Glomerular endothelial cell (primary cell): ENCODE measurements at places on chromosomes 2 and 18.

DNA sequence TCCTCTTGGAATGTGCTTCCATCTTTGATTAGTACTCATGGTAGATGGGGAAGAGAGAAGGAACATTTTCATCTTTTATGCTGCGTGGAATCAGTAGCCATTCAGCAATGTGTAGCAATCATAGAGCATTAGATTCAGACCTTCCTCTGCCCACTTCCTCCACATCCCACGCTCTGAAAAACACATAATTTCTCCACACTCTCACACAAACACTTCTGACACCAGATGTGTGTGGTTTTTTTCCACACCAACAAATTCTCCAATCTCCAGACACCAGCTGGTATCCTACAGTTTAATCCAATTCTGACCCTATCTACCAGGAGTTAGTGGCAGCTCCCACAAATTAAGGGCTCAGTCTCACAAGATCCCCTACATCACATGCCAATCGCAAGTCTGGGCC, 103.3 kb downstream of the AOX1 start:
- no peak for DNase-seq

DNA sequence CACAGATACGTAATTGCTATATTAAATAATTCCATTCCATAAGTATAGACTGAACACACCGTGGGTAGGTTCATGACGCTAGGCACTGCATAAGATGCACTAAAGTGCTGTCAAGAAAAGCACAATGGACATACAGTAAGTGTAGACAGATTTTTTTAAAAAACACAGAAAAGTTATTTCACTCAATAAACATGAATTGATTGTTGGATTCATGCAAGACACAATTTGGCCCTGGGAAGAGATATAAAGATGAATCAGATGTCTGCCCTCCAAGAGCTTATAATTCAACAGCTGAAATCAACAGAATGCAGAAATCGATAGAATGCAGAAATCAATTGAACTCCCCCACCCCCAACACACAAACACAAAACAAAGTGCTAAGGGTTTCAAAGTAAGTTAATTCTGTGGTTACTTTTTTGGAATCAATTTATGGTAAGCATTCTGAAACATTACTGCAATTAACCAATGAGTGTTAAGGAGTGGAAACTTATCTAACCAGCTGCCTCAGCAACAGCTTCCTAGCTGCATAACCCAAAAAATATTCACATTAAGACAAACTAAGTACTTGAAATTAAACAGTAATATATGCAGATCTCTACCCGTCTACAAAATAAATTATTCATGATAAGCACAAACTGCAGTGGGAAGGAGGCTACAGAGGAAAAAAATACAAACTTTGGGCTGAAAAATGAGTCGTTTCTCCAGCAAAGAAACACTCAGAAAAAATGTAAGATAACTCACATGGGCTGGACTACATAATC, 1.6 kb downstream of the NBAS start:
- DNase-seq, result no peak

- no peak for DNase-seq
Measured at GRCh38 chr18:354471-354870, 86.6 kb upstream of the THOC1 start.

DNA sequence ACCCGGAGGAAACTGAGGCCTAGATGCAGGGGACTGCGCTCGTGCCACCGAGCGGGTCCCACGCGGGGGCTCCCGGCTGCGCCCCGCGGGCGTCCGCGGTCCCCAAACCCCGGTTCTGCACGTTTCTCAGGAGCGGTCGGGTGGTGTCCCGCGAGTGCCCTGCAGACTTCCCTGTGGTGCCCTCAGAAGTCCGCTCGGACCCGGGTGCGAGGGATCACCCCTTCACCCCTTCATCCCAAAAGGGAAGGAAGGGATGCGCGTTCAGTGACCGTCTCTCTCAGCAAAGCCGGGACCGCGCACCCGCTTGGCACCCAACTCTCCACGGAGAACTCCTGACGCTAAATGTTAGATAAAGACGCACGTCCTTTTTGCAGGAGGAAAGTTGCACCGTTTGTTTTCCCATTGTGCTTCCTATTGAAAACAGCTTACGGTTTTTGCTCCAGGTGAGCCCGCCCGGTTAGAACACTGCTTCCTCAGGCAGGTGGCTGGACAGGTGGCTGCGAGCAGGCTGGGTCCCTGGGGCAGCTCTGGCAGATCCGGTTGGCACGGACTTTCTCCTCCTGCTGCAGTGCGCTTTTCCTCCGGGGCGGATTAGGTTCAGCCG, 779 bp downstream of the DGKD start:
- no peak for DNase-seq

DNA sequence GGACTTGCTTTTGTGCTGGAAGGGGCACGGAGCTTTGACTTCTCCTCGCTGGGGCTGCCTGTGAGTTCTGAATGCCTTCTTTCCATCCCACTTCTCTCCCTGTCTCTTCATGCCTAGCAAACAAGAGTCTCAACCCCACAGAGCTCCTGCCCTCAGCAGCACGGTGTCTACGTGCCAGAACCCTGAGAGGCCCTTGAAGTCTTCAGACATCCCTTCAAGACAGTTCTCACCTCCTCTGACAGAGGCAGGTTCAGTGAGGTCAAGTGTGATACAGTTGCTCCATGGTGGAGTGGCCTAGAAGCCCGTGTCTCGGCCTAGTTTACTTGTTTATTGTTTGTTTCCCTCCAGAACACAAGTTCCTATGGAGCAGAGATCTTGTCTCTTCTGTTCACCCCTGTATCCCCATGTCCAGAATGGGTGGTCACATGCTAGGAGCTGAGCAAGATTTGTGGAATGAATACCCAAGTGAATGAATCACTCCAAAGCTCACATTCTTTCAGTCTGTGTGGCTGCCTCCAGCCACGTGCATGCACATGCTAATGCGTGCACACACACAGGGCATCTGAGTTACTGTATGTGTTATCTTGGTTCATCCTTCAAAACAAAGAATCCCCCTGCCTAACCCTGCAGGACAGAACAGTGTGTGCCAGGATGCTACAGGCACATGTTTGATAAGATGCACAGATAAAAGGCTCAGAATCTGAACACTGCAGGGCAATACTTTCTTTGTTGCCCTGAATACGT, 391.6 kb downstream of the NBAS start:
- peak; percentile 57 for DNase-seq

DNA sequence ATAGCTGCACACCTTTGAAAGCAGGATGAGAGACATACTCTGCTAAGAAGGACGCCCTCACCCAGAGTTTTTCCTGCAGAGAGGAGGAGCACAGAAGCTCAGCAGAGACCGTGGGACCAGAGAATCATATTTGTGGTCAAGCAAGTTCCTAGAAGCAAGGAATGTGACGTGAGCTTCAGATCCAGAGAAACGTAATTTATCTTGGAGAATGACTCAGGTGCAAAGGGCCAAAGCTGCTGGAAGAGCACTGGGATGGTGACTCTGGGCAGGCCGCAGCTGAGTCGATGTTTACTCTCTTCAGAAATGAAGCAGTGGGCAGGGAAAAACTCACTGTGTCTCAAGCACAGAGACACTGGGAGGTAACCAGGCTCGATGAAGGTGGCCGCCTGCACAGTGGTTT, 50.1 kb upstream of the IGFBP2 start:
- DNase-seq, result no peak

- no peak for DNase-seq
Measured at GRCh38 chr2:241001413-241002274, 3.2 kb downstream of the SNED1 start.

DNA sequence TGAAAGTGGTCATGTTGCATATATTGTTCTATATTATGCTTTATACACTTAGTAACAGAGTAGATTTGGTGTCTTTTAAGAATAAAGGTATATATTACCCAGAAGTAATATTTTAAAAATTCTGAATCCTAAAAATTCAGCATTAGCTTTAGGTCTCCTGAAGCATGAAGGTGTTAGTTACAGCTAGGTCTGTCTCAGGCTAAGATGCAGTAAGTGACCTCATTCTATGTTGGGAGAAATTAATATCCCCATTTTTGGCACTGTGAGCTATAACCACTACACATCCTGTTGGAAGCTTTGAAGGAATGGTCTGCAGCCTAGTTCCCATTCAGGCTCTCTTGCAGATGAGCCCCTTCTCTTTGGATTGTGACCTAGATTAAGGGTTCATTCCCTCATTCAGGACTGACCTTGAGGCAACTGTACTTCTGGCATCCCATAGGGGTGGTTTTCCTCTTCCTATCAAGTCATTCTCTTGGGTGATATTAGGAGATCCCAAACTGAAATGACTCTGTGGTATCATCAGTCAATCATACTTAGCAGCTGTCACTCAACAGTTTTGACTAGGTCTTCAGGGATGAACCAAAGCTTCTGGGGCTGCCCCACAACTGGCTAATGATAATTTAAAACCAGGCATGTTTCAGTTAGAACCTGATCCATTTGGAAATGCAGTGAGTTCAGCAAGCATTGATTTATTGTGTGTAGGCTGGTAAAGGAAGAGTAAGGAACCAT, 117.7 kb downstream of the GPD2 start:
- DNase-seq, result no peak

DNA sequence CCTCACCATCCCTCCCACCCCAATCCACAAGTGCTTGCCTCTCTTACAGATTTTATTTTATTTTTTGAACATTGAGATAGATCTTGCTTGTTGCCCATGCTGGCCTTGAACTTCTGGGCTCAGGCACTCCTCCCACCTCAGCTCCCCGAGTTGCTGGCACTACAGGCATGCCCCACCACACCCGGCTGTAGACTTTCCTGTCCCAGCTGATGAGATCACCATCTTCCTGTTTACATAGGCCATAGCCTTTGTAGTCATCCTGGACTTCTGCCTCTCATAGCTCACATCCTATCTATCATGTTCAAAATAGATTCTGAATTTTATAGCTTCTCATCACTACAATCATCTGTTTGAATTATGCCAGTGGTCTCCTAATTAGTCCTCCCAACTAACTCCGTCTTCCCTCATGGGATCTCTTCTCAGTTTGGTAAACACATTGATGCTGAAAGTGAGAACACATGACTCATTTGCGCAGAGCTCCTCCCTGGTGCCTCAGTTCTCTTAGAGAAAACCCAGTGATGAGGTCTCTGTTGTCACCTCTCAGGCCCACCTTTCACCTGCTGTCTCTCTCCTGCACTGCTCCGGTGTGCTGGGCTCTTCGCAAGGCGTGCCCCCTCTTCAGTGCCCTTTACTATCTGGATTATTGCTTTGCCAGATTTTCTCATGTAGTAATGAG, 243.0 kb downstream of the ZNF407 start:
- DNase-seq, result peak; percentile 29

DNA sequence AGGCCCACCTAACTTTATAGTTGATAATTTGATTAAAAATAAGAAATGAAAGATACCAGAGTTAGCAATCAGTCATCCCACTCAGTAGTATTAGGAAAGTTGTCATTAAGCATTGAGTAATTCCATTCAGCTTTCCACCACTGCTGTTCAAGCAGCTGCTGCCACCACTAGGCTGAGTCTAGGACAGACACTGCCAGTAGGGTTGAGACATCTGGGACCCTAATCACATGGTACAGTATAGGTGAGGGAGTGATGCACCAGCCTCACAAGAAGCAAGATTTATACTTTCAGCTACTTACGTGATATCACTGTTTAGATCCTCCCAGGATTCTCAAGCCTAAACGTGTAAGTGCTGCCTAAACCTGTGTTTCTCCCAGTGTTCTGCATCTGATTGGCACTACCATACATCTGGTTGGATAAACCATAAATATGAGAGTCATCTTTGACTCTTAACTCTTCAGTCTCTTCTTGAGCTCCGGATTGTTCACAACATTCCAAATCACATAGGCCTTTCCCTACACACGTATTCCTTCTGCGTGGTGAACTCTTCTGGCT, 3.2 kb downstream of the UBXN4 start:
- no peak for DNase-seq

DNA sequence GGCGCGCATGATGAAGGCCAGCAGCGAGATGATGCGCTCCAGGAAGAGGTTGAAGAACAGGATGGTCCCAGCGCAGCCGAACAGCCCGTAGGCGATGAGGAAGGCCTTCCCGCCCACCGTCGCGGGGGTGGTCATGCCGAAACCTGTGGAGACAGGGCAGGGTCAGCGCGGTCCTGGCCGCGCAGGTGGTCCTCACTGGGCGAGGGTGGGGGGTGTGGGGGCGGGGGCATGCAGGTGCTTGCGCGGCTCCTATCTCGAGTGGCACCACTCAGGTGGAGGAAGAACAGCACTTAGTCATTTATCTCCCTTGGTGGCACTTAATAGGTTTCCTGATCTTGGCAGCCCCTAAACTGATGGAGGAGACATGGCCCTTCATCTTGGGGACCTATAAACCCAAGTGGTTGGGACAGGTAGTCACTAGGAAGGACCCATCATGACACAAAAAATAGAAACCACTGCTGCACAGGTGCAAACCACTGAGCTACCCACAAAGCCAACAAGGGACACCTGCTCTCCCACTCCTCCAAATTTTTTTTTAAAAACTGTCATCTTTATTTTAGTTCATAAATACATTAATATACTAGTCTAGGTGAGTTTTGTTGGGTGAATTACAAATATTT, 118.8 kb downstream of the MSH2 start:
- DNase-seq, result no peak

DNA sequence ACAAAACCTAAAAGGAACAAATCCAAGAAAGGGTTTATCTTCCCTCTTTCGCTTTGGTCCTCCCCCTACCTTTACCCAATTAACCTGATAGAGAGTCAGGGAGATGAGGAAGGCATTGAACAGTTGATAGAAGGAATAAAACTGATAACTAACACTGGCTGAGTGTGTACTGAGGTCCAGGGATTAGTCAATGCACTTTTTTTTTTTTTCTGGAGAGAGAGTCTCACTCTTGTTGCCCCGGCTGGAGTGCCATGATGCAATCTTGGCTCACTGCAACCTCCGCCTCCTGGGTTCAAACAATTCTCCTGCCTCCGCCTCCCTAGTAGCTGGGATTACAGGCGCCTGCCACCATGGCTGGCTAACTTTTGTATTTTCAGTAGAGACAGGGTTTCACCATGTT, 250.2 kb upstream of the CWC22 start:
- no peak for DNase-seq

DNA sequence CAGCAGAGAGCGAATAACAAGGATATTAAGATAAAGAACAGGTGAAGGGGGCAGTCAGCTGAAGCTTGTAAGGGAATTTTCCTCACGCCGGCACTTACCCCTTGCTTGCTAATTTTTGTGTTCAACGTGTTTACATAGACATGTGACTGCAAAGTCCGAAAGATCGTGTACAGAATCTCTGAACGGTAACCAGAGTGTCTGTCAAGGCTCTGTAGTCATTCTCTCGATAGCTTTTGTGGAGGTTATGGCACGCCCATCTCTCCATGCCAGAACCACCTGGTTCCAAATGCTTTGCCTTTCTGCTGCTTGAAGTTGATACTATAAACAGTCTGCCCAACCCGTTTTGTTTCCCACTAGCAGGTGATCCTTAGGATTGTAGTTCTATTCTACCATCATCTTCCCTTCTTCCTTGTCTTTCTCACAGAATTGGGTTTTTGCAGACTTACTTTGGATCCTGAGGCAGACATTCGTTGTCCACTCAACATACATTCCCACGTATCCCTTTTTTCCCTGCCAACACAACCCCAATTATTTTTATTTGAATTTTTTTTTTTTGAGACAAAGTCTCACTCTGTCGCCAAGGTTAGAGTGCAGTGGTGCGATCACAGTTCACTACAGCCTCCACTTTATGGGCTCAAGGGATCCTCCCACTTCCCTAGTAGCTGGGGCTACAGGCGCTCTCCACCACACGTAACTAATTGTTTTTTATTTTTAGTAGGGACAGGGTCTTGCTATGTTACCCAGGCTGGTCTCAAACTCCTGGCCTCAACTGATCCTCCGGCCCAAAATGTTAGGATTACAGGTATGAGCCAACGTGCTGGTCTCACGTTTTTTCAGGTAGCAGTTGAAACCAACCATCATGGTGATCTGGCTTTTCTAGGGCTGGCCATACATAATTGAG, 1.3 kb upstream of the USP34 start:
- DNase-seq, result no peak
